Iris pigment epithelial cell (primary cell): ENCODE measurements at places on chromosomes 2 and 18.

DNA sequence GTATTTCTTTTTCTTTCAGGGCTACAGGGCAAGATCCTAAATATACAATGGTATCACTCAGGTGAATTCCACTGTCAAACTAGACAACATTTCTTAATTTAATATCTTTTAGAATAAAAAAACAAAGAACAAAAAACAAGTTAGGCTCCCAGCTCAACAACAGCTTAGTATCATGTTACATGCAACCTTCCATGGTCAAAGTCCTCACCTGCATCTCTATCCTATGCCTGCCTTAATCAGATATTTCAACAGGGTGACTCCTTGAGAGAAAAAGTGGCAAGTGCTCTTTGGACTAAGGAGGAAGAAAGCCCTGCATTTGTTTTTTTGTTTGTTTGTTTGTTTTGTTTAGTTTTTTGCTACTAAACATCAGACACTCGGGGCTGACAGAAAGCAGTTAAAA is 50.2 kb downstream of the WDFY1 start:
- no peak for DNase-seq

- no peak for DNase-seq
Measured at GRCh38 chr2:1892529-1893250, 148.4 kb upstream of the PXDN start.

- DNase-seq = no peak
Measured at GRCh38 chr2:224608104-224608503, 22.9 kb upstream of the CUL3 start.

- no peak for DNase-seq
Measured at GRCh38 chr18:76056471-76057110, 438.5 kb downstream of the ZNF516 start.

DNA sequence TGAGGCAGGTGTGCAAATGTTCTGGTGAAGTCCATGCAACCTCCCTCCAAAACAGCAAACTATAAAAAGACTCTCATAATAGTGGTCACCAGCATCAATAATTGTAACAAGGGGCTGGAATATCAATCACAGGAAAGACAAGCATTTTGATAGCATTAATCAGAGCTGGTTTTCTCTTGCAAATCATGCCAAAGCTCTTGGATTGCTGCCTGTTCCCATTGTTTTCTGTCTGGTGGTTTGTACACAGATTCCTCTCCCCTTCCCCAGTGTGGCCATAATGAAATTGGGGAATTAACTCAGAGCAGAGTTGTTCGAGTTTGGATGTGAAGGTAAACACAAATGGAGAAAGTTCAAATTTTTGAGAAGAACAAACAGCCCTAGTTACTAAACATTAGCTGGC is 134.2 kb downstream of the CDCA7 start:
- no peak for DNase-seq

- DNase-seq = no peak
Measured at GRCh38 chr2:121052521-121052920, 232.5 kb downstream of the TFCP2L1 start.

- DNase-seq = no peak
Measured at GRCh38 chr18:52615321-52615720, 275.3 kb downstream of the DCC start.

- DNase-seq = peak; percentile 99
Measured at GRCh38 chr2:223613017-223613950, 11.1 kb upstream of the SCG2 start.

GRCh38 chr18:34315591-34316352 is 91.1 kb upstream of the NOL4 start:
- DNase-seq = no peak

DNA sequence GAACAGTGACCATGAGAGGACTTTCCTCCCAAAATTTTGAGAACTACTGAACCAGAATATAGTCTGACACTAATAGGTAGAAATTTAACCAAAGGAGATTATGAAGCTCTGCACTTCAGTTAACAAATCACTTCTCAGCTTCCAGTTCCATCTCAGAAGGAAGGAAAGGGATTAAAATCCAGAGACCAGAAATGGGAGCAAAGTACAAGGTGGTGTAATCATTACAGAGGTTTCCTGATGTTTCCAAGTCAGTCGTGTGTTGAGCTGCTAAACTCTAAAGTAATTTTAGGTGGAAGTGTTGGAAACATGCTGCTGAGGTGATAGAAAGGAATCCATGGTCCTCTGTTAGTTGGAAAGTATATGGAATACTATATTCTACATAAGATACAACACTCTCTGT is 10.8 kb downstream of the TYMS start:
- DNase-seq = no peak

GRCh38 chr2:18845854-18846445 is 256.6 kb upstream of the NT5C1B start:
- DNase-seq = peak; percentile 7

DNA sequence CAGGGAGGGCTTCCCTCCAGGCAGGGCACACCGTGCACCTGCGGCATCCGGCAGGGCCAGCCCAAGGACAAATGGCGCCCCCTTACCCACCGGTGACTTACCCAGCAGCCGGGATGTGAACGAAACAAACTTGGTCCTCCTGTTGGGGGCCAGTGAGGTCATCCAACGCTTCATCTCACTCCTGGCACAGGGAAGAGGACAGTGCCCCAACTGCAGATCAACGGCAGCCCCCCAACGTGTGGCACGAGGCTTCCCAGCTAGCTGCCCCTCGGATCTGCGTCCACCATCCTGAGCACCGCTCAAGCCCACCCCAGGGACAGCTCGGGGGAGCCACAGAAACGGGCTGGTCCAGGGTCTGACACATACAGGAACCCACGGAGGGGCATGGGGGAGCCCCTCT is 12.0 kb downstream of the SNORC start:
- no peak for DNase-seq

DNA sequence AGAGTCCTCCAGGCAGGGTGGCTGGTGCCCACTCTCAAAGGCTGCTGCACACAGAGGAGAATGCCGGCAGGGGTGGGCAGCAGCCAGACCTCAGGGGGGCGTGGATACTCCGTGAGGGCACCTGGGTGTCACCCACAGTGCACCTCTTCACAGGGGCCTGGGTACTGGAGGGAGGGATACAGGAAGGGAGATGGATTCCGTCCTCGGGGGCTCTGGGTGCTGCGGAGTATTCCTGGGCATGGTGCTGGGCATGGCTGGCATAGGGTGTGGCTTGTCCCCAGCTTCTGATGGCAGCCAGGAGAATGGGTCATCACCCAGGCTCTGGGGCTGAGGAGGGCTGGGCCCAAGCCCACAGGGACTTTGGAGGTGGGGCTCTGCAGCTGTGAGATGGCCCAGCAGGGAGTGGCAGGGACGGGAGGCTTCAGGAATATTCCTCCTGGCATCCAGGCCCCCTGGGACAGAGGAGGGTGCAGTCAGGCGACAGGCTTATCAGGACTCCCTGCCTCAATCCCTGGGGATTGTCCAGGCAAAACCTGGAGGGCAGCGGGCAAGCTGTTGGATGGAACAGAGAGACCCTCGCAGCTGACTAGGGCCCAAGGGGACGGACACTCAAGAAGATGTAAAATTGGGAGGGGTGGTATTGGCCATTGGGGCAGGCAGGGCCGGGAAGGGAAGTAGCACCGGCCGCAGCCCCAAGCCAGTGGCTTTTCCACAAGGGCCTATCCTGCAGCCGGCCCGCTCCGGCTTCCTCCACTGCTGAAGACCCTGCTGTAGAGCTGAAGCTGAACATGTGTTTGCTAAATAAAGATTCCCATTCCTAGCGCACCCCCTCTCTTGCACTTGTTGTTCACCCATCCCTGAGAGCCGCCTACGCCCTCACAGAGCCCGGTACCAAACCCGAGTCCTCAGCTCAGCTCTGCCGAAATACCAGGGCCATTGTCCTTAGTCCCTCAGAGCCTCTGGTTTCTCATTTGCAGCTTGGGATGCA is 5.7 kb upstream of the KLHL30 start:
- DNase-seq = no peak

DNA sequence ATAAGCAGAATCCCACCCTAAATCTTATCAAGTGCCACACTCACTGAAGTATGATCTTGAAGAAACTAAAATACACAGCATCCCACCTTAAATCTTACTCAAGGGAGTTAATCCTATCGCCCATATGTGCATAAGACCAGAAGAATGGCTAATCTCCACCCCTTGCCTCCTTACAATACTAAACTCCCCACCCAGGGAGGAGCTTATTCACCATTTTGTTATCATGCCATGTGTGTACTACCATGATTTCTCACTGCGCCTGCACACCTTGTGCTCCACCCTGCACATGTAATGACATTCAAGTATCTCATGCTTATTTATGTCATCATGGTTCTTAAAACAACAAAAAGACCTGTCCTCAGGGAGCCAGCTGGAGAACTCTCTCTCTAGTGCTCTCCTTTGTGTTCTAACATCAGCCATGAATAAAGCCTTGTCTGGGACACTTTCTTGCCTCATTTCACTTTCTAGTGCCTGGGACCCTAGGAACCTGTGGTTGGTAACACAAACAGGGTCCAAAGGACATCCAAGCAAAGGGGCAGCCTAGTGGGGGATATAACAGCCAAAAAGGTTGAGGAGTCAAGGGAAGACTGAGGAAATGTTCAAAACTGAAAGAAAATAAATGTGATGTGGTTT is 87.4 kb downstream of the SLC66A3 start:
- DNase-seq = no peak

DNA sequence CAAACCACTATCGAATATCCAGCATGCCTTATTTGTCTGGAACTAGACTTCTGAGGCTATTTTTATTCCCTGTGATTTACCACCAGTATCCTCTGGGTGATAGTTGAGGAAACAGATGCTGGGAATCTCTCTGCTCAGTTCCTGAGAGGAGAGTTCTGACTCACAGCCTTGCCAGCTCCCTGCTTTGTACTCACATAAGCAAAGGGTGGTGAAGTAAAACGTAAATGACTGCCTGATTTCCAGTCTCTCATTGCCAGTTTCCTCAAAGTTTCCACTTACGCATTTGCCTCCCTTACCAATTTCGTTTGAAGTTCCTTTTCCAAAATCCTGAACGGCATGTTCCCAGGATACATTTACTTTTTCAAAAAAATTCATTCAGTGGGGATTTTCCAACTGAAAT is 69.2 kb upstream of the HNRNPA3 start:
- peak; percentile 58 for DNase-seq

- peak; percentile 73 for DNase-seq
Measured at GRCh38 chr18:69400253-69400975, at the start of gene DOK6. Gene DOK6, plus strand, starts transcription at chr18:69400888.
